CMK (cell line): ENCODE measurements at places on chromosomes 2 and 18.

DNA sequence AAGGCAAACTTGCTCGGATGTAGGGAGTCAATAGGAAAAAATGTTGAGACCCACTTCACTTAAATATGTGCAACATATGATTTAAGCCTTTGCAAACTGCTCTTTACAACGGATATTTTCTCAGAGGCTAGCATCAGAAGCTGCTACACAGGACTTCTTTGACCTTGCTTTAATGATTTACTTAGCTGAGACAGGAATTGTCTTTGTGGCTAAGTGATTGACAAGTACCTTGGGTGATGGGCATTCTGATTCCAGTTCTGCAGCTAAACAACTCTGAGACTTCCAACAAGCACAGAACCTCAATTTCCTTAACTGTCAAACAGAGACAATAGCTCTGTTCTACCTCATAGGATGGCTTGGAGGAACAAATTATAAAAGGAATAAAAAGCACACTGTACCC, 150.2 kb downstream of the NCKAP5 start:
- no peak for DNase-seq

DNA sequence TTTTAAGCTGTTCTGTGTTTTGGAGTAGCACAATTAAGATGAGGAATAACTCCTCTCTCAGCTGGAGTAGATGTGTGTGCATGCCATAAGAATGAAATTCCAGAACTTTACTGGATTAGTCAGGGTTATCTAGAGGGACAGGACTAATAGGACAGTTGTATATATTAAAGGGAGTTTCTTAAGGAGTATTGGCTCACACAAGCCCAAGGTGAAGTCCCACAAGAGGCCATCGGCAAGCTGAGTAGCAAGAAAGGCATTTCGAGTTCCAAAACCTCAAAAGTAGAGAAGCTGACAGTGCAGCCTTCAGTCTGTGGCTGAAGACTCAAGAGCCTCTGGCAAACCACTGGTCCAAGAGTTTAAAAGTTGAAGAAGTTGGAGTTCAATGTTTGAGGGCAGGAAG, 113.7 kb downstream of the RIT2 start:
- no peak for DNase-seq

GRCh38 chr2:202831242-202832220, 40.0 kb downstream of the ICA1L start:
- DNase-seq = no peak

- DNase-seq = no peak
Measured at GRCh38 chr18:14089781-14090180, 42.5 kb downstream of the ZNF519 start.

- no peak for DNase-seq
Measured at GRCh38 chr2:187453078-187453641, 5.1 kb upstream of the CALCRL start.

- DNase-seq = no peak
Measured at GRCh38 chr2:197107291-197108269, 181.1 kb upstream of the PGAP1 start.

GRCh38 chr2:20199633-20200270, 25.2 kb downstream of the SDC1 start:
- no peak for DNase-seq

DNA sequence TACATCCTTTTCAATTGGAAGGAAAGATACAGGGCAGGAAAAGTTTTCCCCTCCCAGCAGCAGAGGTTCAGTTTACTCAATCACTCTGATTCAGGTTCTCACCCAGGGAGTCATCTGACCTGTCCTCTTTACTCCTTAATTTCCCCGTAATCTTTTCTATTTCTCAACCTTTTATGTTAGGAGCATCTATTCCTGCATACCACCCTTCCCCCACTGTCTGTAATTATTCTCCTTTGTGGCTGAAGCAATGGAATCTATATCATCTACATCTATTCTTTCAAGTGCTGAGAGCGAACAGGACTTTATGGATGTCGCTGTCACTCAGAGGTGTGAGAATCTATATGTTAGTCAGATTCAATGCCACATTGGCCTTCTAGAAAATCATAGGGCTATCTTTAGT, 175.2 kb downstream of the NOL4 start:
- DNase-seq = no peak

DNA sequence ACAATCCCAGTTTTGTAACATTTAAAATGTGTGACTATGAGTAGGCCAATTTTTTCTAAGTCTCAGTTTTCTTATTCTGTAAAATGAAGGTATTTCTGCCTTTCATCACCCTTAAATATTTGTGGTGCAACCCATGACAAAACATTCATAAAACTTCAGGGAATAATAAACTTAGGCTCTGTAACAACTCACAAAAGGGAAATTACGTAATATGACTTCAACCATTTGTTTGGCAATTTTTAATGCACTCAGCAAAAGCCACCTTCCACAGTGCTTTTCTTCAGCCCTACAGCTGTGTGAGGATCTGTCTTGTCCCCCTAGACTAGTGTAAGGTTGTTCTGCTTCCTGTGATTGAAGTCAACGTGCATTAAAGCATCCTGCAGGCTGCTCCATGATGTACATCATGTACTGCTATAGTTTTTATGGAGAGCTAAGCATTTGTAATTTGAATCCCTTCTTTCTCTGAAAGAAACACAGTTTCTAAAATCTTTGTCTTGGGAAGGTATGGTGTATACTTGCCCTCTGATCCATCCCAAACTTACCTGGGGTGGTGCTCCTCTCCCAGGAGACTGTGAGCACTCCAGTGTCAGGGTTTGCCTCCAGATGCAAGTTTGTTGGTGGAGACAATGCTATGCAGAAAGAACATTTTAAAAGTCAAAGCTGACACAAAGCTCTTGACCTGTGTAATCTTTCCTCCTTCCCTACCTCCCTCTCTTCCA, 39.1 kb downstream of the FN1 start:
- no peak for DNase-seq

- DNase-seq = no peak
Measured at GRCh38 chr2:118089139-118089800, 999 bp downstream of the INSIG2 start.

DNA sequence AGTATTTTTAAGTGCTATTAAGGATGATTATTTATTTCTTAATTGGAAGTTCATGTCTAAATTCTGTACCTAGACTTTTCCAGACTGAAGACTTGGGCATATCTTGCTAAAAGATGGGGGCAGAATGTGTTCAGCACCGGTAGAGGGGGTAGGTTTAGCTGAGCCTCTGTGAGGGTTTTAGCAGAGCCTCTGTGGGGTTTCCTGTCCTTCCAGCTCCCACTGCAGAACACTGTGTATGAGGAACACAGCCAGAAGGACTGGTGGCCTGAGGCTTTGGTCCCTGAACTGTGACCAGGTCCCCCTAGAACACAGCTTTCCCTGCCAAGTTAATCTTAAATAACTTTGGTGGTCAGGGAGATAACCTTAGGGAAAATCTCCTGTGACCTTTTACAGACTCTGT, 123.4 kb upstream of the EPC2 start:
- no peak for DNase-seq

DNA sequence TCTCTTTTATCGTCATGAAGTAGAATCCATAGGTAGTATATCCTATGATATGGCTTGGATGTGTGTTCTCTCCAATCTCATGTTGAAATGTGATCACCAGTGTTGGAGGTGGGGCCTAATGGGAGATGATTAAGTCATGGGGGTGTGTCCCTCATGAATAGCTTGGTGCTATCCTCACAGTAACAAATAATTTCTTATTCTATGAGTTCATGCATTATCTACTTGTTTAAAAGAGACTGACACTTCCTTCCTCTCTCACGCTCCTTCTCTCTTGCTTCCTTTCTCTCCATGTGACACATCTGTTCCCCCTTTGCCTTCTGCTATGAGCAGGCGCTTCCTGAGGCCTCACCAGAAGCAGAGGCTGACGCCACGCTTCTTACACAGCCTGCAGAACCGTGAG, 165.6 kb downstream of the MREG start:
- no peak for DNase-seq

DNA sequence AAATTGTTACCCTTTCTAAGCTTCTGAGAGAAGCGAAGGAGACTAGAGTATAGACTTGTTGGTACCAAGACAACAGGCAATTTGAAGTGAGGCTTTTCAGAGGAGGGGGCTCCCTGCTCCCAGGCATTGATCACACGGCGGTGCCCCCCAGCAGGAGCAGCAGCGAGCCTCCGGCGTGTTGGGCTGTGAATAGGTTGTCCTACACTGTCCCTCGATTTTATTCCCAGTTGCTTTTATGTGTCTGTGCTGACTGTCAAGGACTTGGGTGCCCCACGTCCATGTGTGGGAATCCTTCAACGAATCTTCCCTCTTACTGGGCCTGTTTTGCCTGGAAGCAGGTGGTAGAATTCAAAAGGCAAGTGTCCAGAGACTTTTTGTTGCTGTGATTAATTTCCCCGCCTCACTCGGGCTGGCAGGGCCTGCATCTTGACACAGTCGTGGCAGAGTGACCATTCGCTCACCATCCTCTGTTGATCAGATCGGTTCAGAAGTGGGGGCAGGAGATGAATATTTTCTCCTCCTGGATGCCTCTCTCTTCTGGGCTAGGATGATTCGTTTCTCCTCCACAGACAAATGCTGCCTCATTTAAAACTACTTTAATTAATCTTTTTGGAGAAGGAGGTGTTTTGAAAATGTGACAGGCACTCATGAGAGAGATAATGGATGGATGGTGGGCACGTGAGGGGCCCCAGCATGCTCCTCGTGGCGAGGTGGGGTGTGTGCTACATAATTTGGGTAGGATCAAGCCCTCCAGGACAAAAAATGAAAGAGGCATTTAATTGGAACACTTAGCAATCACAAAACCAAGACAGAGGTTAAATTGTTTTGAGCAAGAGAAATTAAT, 77.6 kb downstream of the SMIM21 start:
- DNase-seq = no peak

DNA sequence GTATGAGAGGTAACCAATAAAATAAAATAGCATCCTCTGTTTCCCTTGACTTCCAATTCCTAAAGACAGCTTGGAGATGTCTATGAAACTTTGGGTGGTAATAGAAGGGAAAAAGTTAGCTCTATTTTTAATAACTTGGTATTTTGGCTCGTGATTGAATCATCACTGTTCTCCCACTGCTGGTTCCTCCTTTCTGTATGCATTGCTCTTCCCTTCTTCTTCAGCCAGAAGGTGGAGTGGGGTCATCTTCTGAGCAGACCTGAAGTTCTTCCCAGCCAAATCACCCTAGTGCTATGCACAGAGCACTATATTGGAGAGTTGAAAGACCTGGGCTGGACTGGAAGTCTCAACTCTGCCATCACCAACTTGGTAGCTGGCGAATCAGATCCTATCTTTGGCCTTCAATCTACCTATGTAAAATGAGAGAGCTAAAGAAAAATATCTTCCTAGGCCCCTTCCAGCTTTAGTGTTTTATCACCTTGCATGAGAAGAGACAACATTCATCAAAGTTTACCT, 54.1 kb downstream of the CPO start:
- no peak for DNase-seq

- DNase-seq = no peak
Measured at GRCh38 chr18:34976534-34976898, 64.7 kb upstream of the MAPRE2 start.

DNA sequence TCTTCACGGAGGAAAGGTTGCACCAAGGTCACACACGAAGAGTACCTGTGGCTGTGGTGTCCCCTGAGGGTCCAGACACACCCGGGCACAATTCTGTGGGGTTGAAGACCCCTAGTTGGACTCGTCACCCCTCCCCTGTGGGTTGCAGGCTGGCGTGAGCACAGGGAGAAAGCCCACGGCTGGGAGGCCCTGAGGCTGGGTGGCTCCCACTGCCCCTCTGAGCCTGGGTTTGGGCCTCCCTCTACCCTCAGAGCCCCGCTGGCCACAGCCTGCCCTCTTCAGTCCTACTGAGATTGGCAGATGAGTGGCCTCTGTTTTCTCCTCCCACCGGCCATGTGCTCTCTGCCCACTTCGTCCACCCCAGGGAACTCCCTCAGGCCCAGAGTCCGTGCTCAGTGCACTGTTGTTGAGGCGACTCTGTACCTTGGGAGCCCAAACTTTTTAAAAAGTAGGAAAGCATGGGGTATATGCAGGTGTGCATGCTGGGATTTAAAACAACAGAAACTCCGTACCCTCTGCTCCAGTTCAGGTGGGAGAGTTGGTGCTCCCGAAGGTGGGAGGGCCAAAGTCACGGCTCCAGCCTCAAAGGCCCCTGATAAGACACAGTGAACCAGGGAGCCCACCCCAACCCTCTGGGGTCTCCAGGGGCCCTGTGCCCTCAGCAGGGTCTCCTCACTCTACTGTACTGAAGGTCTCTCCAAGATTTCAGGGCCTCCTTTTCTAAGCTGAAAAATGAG, 19.1 kb downstream of the RAMP1 start:
- DNase-seq = no peak

DNA sequence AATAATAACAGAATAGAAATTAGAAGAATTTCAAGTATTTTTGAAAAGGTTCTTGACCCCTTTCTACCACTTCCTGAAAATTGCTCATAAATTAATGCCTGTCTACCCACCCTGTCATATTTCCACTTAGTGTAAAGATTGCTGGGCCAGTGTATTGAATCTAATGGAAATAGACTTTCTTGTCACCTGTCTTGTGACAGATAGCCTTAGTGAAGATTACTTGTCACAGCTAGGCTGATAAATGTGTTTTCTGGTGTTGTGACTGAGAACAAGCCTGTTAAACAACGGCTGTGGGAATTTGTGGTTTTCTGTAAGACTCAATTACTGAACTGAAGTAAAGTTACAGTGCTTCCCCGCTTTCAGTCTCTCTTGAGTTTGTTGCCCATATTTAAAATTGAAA, 37.0 kb downstream of the PIK3C3 start:
- no peak for DNase-seq

GRCh38 chr18:32469691-32470459, 807 bp downstream of the GAREM1 start:
- DNase-seq = no peak

DNA sequence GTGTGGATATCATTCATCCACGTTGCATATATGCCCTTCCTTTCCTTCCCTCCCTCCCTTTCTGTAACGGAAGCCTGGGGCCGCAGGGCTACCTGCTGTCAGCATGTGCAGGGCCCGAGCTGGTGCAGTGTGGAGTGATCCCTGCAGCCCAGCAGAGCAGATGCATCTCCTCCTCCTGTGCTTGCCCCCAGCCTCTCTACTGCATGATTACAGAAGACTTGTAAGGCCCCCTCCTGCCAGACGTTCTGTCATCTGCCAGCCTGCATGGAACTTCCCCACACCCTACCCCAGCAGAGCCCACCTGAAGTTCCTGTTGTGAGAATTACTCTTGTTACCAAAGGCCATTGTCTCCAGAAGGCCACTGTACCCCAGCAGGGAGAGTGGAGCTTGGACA, 67.5 kb upstream of the FOSL2 start:
- DNase-seq = no peak

- DNase-seq = no peak
Measured at GRCh38 chr2:68912732-68913131, 40.0 kb downstream of the GKN2 start.

DNA sequence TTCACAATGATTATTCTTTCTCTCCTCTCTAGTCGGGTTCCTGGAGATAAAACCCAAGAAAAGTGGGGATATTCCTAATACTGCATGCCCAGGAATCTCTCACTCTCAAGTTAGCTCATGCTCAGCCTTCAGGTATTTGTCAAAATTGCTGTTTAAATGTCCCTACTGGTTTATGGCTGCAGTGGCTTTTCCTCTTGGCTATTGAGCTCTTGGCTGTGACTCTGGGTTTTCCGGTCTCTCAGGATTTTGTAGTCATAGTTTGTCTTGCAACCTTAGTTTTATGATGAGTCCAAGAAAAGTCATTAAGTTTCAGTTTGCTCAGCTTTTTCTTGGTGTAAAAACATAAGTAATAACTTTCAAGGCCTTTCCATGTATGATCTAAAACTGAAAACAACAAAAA, 820.7 kb upstream of the HS6ST1 start:
- no peak for DNase-seq
